NB4 (cell line): ENCODE measurements at places on chromosomes 12 and 14.

DNA sequence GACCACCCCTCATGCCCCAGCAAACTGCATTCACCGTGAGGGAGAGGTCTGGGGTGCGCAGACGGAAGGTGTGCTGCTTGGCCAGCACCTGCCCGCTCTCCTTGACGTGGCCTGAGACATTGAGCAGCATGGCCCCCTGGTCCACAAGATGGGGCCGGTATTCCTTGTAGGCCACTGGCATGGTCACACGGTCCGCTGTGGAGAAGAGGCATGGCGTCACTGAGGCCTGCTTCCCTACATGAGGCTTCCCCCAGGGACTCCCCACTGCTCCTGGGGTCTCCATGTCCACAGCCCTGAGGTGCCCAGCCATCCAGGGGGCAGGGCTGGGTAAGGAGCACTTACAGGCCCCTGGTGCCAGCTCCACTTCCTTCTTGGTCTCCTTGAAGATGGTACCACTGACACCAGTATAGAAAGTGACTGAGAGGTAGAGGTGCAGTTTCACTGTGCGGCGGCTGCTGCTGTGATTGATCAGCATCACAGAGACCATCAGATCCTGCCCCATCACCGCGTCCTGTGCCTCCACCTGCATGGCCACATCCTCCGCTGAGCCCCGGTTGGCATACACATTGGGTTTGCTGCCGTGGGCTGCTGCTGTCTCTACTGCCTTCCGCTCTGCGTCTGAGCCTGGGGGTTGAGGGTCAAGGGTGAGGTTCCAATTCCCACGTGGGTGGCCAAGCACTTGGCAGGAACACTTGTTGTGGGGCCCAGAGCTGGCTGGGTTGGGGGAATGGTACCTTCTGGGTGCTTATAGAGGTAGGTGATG is 8.2 kb downstream of the TGM1 start:
- no peak for DNase-seq

- no peak for DNase-seq
These were observed 34.3 kb downstream of the DAD1 start for GRCh38 chr14:22554498-22555383.

DNA sequence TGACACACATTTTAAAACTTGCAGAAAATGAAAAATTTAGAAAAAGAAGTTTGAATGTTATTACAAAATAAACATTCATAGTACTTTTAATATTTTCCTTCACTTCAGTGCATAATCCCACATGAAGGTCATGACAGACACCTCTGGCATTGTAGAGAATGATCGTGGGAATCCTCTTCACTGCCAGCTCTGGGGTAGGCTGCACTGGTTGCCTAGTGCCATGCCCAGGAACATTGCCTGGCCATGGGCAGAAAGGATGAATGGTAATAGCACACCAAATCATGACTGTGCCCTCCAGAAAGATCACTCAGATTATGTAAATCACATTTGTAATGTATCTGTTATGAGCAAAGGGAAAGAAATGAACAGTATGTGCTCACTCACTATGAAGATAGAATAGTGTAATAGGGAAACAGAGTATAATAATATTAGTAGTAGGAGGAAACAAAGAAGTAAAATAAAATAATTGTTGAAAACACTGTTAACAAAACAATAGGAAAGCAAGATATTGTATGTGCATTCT is 161.6 kb downstream of the PLCZ1 start:
- no peak for DNase-seq

DNA sequence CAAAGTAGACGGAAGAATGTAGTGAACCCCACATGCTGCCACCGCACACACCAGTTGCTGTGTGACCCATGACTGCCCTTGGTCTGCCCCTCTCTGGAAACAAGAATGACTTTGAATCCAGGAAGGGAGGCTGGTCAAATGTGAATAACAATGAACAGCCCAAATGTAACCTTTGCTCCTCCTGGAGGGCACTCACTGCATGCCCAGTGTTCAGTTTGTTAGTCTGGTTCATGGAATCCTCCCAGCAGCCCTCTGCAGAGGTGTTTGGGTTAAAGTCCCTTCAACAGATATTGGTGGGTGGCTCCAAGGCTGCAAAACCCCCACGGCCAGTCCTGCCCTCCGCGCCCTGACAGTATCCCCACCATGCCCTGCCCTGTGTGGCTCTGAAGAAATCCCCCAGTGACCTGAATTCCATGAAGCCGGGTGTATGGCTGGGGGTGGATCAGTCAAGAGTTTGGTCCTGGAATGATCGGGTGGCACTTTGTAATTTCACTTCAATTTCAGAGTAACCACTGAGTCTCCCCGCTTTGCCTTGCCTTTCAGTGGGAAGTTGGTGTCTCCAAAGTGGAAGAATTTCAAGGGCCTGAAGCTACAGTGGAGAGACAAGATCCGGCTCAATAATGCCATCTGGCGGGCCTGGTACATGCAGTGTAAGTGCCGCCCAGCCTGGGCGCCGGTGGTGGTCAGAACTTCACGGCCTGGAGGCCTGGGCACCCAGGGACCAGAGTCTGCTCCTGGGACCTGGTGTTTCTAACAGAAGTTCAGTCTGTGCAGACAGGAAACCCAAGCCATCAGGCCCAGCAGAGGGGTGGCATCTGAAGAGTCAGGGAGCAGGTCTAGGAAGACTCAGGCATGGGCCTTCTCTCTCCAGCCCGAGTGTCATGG is 47.1 kb downstream of the IL31 start:
- DNase-seq: no peak

DNA sequence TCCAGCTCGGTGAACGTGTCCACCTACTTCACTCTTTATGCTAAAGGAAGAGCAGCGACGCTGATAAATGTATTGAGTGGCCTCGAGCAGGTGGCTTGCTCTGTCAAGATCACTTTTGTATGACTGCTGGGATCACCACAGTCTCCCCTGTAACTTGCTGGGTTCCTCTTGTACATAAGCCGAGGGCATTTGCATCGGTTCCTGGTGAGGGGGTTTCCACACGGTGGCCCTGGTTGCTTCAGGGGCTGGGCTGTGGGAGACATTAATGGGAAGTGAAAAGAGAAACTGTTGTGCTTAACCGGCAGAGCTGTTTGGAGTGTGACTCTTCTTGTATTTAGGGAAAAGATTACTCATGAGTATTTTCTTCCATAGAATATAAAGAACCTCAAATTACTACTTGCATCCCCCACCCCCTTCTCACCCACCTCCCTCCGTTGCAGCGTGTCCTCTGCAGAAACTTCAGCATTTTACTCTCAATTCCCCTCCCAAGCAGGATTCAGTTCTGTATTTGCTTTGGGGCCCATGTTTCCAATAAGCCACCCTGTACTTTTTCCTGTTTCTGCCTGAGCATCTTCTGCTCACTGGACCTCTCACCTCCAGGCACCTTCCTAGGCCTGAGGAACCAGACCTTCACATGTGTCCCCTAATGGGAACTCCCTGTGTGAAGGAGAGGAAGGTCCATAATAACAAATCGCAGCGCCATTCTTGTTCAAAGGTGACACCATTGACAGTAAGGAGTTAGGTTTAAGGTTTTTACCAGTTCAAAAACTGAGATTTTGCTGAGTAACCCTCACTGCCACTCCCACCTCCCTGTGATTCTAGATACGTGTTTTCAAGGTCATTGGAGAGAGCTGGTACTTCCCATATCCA is 187.0 kb downstream of the ETV6 start:
- peak; percentile 87 for DNase-seq

DNA sequence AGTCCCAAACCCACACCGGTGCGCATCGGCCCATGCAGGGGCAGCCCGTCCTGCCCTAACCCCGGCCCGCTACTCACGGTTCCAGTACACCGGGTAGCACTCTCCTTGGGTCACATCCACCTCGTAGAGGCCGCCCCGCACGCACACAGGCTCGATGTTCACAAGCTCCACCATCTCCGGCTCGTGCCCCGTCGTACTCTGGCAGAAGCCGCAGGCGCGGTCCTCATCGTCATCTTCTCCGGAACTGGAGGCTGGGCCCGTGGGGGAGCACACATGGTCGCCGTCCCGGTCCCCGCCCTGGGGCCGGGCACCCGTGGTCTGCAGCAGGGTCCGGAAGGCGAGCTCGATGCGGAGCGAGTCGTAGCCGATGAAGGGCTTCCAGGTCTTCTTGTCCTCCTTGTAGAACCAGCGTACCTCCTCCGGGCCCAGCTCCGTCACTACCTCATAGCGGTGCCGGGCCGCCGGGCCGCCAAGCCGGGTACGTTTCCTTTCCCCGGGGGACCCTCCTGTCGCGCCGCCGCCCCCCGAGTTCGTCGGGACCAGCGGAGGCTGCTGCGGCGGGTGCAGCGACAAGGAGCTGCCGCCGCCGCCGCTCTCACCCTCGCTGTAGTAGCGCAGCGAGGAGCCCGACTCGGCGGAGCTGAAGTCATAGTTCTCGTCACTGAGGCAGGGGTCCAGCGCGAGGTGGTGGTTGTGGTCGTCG is 788 bp downstream of the DDHD1 start:
- peak; percentile 65 for DNase-seq

- no peak for DNase-seq
These were observed 126.2 kb downstream of the GRIP1 start for GRCh38 chr12:66552716-66553115.

GRCh38 chr12:39620659-39621658 is 1.4 kb upstream of the ABCD2 start:
- DNase-seq: no peak
